NCI-H1436 treated with DMSO at 0.1 percent for 48 hours (cell line): ENCODE measurements at places on chromosomes 13 and 19.

GRCh38 chr13:84563611-84564010, 681.3 kb upstream of the SLITRK1 start:
- DNase-seq = no peak

DNA sequence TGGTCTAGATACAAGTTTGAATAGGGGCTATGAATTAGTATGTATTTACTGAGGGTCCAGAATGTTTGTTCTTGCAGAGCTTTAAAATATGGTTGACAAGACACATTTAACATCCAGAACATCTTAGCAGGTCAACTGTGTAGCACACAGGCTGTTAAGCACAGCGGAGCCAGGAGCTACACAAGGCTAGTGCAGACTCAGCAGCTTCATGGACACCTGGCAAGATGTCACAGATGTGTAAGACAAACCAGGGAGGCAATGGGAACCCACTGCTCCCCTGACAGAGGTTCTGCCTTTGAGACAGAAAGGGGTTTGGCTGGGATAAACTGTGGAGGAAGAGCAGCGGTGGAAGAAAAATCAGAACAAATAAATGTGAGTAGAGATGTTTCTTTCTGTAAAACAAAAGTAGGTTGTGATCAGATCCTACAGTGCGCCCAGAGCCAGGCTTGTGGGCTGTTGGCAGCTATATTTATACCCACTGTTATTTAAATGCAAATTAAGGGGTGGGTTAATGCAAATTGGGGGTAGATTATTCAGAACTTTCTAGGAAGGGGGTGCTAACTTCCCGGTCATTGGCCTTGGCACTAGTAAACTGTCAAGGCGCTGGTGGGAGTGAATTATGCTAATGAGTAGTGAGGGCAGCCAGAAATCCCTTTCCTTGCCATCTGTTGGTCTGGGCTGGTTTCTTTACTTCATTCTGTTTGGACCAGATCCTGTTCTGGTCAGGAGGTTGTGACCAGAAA, 33.0 kb downstream of the MIPEP start:
- DNase-seq = no peak

GRCh38 chr13:26266311-26266710, 12.4 kb downstream of the CDK8 start:
- DNase-seq = no peak

GRCh38 chr19:21082011-21082975, at the start of gene ZNF714:
ZNF714 (plus strand) TSS chr19:21082203; CDS start chr19:21098269, 16,066 bp downstream.
- no peak for DNase-seq

GRCh38 chr13:71576571-71576970, 290.4 kb downstream of the DACH1 start:
- no peak for DNase-seq

GRCh38 chr13:99264051-99264450, 5.9 kb upstream of the GPR18 start:
- DNase-seq = no peak

GRCh38 chr13:65453982-65454381, 1776.2 kb downstream of the PCDH9 start:
- no peak for DNase-seq

GRCh38 chr13:77696006-77696878, 1.2 kb upstream of the SLAIN1 start:
- no peak for DNase-seq

GRCh38 chr13:112587212-112587763, 665 bp downstream of the TUBGCP3 start:
- no peak for DNase-seq

- DNase-seq = no peak
Measured at GRCh38 chr13:32001154-32001768, 30.3 kb upstream of the FRY start.

GRCh38 chr19:46635920-46636761, at the start of gene GNG8:
GNG8 (minus strand) TSS chr19:46636202; CDS start chr19:46634682, 1,520 bp downstream.
- DNase-seq = no peak

GRCh38 chr13:92612892-92613291, 613.7 kb upstream of the GPC6 start:
- DNase-seq = no peak

DNA sequence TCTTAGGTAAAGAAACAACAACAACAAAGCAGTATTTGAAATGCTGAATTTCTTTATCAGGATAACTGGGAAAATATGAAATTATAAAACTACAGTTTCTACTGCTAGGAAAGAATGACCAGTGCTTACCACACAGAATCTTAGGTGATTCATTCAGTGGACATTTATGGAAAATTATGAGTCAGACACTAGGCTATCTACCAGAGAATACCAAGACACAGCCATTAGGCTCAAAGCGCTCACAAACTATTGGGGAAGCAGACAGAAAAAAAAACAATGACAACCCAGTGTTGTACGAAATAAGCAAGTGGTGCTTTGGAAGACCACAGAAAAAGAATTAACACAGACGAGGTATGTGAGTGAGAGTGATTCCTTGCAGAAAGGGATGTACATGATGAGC, 1019.5 kb downstream of the PCDH9 start:
- DNase-seq = no peak

GRCh38 chr19:47779524-47780214, 1.2 kb downstream of the SELENOW start:
- no peak for DNase-seq

DNA sequence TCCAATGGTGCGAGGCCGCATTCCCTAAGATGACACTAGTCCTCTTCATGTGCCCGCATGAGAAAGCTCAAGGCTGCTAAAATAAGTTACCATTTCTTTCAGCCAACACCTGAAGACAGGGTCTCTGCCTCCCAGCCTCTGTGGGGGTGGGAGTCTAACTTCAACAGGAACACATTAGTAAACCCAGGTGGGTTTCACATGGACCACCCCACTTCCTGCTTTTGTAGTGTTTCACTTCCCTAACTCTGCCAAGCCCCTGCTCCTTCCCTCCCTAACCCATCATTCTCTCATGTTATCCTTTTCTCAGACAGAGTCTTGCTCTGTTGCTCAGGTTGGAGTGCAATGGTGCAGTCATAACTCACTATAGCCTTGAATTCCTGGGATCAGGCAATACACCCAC, 783.6 kb downstream of the UQCRFS1 start:
- DNase-seq = no peak

DNA sequence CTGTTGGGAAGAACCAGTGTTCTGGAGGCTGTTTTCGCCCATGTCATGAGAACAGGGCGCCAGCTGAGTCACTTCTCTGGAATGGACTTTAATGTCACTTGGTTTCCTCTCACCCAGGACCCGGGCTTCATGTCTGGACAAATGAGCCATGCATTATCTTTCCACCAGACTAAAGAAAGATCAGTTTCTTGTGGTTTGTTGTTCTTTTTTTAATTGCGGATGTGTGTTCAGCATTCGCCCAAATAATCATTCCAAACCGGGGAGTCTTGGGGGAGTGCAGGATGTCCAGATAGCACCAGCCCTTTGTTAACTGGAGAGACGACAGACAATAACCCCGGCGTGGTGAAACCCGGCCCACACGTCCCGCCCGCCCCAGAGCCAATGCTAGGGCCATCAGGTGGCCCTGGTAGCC, 102.5 kb downstream of the COL4A2 start:
- no peak for DNase-seq

- DNase-seq = no peak
Measured at GRCh38 chr13:34155931-34156607, 338.1 kb downstream of the RFC3 start.

DNA sequence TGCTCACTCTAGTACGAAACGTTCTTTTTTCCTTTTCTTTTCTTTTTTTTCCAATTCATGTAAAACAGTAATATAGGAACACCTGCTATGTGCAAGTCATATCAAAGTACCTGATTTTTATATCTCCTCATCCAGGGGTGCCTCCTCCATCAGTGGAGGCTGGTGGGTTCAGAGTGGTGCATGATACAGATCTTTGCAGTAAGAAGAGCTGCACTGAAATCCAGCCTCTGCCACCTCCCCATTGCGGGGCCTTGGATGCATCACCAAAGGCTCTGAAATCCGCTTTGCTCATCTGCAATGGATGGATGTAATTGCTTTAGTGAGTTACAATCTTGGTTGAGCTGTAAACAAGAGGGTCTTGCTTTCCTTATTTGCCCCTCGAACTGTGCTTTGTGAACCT, 38.3 kb downstream of the GPR12 start:
- DNase-seq = no peak

DNA sequence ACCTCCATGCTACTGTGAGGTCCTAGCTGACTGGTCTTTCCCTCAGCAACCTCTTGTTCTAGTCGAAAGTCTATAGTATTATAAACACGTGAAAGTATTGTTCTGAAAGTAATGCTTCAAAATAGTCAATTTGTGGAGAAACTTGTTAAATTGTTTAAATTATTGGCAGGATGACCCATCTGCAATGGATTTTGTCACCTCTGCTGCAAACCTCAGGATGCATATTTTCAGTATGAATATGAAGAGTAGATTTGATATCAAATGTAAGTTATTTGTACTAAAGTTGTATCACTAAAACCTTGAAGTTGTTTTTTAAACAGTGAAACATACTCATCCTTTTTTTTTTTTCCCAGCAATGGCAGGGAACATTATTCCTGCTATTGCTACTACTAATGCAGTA, 25.9 kb downstream of the UBA2 start:
- DNase-seq = no peak

DNA sequence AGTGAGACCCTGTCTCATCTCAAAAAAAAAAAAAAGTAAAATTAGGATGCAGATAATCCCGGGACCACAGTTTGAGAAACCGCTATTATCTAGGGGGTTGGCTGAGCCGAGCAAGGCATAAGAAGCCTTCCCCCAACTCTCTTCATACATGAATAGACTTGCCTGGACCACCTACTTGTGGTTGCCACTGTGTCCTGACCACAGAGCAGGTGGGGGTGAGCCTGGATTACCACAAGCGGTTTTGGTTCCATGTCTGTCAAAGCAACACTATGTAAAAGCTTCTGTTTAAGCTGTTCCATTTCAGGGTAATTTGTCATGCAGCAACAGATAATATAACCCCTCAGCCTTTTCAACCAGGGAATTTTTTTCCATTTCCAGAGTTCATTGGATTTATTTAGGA, 3.3 kb upstream of the NAPA start:
- no peak for DNase-seq

DNA sequence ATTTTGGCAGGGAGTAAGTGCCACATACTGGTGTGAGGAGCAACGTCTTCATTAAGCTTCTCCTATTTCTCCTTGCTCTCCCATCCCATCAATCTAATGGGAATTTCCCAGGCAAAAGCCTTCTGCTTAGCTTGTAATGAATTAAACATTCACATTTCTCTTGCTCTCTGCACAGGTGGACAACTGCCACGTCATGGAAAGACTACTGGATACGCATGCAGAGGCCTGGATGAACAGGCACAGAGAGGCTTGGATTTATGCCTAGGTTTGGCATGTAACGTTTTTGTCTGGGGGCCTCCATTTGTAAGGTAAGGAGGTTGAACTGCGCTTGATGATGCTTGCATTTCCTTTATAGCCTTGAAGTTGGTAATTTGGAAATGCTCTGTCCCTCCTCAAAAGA, 374.8 kb downstream of the KLF12 start:
- DNase-seq = no peak

DNA sequence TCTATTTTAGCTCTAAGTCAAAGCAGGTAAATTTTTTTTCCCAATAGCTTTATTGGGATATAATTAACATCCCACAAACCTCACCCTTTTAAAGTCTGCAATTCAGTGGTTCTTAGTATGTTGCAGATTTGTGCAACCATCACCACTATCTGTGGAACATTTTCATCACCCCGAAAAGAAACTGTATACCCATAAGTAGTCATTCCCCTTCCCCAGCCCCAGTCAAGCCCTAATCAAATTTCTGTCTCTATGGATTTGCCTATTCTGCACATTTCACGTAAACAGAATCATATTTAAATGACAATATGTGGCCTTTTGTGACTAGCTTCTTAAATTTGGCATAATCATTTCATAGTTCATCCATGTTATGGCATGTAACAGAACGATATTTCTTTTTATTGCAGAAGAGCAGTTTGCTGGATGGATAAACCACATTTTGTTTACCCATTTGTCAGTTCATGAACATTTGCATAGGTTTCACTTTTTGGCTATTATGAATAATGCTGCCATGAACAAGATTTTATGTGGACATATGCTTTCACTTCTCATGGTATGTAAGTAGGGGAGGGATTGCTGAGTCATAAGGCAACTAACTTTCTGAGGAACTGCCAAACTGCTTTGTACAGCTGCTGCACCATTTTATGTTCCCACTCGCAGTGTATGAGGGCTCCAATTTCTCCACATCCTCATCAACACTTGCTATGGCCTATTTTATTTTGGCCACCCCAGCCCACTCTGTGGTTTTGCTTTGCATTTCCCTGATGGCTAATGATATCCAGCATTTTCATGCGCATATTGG, 10.9 kb downstream of the SLC46A3 start:
- no peak for DNase-seq

DNA sequence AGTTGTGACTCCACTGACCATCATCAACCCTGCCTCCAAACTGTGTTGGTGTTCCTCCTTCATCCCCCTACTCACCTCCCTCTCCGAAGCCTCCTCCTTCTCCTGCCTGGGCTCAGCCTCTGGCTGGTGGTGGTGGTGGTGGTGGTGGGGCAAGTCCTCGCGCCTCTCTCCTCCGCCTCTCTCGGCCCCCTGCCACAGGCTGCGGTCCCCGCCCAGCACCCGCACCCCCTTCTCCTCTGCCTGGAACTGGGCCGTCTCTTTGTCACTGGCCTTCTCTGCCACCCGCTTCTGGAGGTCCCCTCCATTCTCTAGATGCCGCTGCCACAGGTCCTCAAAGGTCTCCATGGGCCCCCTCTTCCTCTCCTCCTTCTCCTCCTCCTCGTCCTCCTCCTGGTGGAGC, 1.5 kb downstream of the CCER2 start:
- no peak for DNase-seq

DNA sequence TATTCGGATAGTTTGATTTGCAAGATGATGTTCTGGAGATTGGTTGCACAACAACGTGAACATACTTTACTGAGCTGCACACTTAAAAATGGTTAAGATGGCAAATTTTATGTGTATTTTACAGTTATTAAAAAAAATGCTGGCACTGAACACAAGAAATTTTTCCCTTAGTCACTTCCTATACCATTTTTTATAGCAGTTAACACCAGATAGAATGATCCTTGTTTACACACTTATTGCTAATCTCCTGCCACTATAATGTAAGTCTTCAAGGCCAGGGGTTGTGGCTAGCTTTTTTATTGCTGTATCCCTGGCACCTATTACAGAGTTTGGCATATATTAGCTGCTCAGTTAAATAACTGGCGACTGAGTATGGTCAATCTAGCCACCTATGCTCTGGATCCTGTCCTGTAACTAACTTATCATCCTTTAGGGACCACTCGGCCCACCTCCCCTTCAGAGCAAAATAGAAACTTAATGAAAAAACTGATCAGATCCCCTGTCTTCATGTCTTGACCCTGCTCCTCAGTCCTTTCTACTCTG, 2.0 kb upstream of the EBPL start:
- DNase-seq = no peak

DNA sequence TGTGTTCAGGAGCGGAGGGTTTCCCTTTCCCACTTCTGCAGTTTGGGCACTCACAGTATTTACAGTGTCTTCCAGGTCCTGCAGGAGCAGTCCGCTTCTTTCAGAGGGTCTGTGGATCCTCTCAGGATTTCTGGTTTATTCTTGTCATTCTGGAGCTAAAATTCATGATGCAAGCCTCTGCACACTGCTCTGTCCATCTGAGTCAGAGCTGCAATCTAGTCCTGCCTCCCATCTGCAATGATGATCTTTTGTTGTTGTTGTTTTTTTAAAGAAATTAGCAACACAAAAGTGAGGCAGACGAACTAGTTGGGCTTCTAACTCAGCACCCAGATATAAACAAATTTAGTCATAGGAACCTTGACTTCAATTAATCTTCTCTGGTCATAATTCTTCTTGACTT, 86.5 kb downstream of the DLEU7 start:
- no peak for DNase-seq
